CD4-positive, alpha-beta T cell treated with Interleukin-17A for 4 hours (primary cell): ENCODE measurements at places on chromosomes 2 and 18.

- DNase-seq: no peak
Measured at GRCh38 chr2:239793086-239793485, 232.1 kb downstream of the NDUFA10 start.

GRCh38 chr2:139064159-139064558 lies 284.0 kb upstream of the NXPH2 start:
- no peak for DNase-seq

DNA sequence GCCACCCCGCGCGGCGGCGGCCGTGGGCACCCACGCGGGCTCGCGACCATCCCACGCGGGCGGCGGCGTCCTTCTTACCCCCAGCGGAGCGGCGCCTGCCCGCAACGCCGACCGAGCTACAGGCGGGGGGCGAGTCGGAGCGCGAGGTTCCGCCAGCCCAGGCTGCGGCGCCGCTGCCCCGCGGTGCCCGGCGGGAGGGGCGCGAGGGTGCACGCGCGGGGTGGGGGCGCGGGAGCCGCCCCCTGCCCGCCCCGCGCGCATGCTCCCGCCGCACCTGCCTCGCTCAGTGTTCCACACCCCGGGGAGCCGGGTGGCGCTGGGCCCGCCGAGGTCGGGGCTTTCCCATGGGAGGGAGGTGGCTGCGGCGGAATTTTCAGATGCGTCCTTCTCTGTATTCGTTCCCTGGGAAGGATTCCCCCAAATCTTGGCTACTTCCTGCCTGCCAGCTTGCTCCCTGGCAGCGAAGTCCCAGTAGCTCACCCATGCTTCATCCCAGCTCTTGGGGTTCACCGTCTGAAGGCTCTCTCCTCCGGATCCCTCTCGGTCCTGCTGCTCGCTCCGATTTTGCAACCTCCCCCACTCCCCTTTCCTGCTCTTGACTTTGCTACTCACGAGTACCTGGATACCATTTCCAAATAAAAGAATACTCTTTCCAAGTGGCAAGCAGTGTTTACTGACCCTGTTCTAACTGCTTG lies at the start of gene L3MBTL4:
Gene L3MBTL4, minus strand, starts transcription at position 189 of the 695 bp plus-strand sequence. CDS start 103,286 bp downstream, outside the sequence.
- peak; percentile 3 for DNase-seq

DNA sequence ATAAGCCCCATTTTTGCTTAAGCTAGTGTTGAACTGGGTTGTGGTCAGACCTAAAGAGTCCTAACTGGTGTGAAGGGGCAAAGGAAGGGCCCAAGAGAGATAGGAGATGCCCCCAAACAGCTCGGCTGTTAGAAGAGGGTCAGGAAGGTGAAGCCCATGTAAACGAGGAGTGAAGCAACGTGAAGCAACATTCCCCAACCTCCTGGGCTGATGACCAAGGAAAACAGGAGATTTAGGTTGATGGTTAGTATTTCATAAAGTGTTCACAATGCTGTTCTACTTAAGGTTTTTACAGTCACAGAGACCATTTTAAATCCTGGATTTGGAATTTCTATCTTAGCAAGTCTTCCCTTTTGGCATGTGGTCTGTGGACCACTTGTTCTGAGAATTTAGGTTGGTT lies 144.0 kb upstream of the SERPINE2 start:
- no peak for DNase-seq

DNA sequence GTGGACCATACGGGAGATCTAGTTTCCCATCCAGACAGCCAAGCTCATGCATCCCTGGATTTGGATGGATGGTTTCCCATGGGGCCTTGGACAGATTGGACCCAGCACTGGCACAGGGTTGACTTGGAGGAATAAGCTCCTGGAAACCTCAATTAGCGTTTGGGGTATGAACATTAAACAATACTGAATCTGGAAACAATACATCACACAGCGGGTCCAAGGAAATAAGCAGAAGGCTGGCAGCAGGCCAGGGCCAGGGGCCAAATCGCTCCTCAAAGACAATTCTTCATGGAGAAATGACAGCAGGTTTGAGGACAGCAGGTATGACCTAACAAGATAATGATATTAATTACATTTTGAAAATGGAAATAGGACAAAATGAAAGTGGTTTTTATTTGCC lies 540.6 kb downstream of the RIT2 start:
- no peak for DNase-seq

- DNase-seq: no peak
Measured at GRCh38 chr2:97733341-97734035, 20.1 kb downstream of the ZAP70 start.

- no peak for DNase-seq
Measured at GRCh38 chr2:119311371-119311770, 55.3 kb downstream of the C2orf76 start.
